Stimulated activated CD4-positive, alpha-beta T cell treated with anti-CD3 and anti-CD28 coated beads, TNF-alpha, amount 100 ng/mL, for 48 hours (primary cell): ENCODE measurements at places on chromosomes 6 and 20.

- no peak for DNase-seq
These were observed 33.4 kb downstream of the DHX35 start for GRCh38 chr20:38995536-38996044.

DNA sequence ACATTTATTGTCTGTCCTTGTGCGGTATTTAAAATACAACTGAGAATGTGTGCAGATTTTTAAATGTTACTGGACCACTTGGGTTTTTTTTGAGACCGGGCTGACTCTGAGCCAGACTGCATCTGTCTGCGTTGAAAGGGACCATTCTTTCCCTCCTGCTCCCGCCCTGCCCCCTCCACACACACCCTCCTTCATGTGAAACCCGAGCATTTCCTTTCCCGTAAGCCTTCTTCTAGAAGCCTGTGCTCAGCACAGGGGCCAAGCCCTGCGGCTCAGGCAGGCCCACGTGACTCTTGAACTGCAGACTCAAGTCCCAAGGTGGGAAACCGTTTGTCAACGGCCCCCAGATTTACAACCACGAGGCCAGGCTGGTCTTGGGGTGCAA lies 82.7 kb upstream of the FOXC1 start:
- DNase-seq = no peak

DNA sequence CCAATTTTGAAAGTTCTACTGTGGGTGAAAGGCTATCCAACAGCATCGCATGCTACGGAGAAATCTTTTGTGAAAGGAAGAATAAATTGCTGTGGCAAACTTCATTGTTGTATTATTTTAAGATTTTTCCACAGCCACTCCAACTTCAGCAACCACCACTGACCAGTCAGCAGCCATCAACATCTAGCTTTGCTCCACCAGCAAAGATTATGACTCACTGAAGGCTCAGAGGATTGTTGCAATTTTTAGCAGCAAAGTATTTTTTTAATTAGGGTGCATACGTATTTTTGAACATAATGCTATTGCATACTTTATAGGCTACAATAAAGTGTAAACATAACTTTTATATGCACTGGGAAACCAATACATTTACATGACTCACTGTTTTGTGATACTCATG lies 493.5 kb downstream of the TFAP2A start:
- DNase-seq = no peak

GRCh38 chr20:33566781-33567603 lies 77.1 kb downstream of the CBFA2T2 start:
- DNase-seq = no peak

DNA sequence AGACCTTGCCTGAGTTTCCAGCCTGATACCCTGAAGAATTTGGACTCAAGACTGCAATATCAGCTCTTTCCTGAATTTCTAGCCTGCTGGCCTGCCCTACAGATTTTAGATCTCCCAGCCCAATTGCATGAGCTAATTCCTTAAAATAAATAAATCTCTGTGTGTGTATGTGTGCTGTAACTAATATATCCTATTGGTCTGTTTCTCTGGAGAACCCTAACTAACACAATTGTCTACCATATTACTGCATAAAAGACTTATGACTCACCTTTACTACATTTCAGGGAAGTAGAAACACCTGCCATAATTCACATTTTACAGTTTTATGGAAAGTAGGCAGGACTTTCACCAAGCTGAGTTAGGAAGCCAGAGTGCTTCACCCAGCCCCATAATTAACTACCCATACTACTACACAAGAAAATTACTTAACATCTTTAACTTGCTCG lies 90.7 kb upstream of the BEND6 start:
- no peak for DNase-seq
